Activated naive CD4-positive, alpha-beta T cell treated with anti-CD3 and anti-CD28 coated beads for 36 hours (primary cell): ENCODE measurements at places on chromosomes 11 and 22.
A peak's percentile ranks its signal among the peaks of the same experiment; 100 is the strongest.

GRCh38 chr11:77510851-77511250, 37.0 kb upstream of the PAK1 start:
- no peak for DNase-seq

- DNase-seq, result no peak
Observed at GRCh38 chr22:45093609-45094008, 70.1 kb upstream of the NUP50 start.

- no peak for DNase-seq
Observed at GRCh38 chr11:95575517-95575916, 214.1 kb downstream of the FAM76B start.

- no peak for DNase-seq
Observed at GRCh38 chr11:95086836-95087570, 2.6 kb upstream of the ENDOD1 start.

DNA sequence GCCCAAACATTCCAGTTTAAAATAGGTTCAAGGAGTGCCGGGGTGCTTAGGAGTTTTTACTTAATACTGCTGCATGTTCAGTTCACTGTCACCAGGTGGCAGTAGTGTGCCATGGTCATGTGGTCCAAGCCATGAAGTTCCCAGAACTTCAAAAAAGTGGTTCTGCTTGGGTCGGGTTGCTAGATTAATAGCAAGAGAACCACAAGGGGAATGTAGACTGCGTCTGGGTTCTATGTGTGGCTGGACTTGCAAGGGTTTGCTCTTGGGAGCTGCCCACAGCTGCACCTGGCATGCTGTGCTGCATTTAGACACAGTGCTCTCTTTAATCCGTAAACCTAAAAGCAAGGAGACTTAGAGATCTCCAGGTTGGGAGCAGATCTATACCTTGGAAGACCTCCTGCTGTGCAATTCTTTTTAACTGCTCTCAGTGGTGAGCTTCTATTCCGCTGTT, 6.5 kb upstream of the SPON1 start:
- DNase-seq, result peak; percentile 71

GRCh38 chr11:118139578-118139977, 13.0 kb downstream of the SCN4B start:
- DNase-seq, result no peak

DNA sequence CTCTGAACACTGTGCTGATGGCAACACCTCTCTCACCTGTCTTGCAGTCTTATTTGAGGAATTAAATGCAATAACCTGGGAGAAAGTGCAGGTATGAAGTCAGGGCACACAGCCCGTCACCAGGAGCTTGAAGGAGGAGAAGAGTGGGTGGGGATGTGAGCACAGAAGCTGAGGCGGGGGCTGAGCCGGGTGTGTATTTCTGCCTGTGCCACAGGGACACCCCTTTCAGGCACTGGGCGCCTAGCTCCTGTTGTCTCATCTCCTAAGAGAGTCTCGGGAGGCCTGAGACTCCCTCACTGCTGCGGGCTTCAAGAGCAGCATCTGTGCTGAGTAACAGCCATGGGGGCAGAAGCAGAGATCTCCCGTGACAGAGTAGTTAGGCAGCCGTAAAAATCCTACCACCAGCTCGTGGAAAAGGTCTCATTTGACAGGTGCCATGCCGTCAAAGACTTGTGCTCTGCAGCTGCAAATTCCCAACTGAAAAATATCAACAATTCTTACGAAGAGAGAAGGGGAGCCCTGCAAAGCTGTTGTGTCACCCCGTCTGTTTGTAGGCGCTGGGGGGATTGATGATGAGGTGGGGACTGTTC, 26.8 kb downstream of the PARVB start:
- DNase-seq, result no peak

DNA sequence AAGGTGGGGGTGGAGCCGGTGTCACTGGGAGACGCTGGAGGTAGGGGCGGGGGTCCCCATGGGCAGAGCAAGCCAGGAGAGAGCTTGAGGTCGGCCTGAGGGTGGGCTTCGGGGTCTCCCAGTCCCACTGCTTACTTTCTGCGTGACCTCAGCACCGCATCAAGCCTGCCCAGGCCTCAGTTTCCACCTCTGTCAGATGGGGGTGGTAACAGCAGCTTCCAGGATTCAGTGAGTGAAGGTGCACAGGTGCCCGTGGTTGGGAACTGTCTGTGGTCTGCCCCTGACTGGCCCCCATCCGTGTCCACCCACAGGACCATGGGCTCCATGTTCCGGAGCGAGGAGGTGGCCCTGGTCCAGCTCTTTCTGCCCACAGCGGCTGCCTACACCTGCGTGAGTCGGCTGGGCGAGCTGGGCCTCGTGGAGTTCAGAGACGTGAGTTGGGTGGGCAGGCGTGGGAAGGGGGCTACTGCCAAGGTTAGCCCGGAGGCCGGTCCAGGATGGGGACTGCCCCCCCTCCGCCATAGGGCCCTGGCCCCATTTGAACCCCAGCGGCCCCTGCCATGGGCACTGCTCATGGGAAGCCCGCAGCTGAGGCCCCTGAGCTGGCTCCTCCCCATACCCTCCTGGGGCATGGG, 2.2 kb downstream of the TCIRG1 start:
- DNase-seq, result no peak

DNA sequence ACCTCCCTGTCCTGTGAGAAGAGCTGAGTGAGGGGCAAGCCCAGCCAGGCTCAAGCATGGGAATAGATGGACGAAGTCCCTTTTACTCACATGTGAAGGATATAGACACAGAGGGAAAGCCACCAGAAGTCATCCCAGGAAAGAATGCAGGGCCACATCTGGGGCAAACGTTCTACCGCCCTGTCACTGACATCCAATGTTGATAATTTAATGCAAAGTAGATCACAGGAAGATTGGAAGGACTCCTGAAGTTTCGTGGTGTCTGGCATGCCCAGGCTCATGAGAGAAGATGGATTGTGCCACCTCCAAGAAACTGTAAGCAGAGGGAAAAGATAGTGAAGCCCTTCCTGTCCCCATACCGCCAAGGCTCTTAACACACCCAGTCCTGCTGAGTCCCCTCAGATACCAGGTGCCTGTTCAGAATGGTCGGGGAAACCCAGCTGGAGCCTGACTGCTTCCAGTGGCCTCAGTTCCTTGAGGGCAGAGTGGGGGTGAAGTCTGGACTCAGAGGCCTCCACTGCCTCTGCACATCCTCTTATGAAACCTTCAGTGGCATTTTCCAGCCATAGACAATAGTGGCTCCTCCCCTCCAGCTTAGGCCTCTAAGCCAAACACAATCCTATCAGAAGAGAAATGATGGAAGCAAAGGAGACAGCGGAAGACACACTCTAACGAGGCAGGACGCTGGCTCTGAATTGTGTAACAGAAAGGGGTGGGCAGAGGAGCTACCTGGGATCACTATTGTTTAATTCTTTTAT, 7.5 kb upstream of the STK33 start:
- DNase-seq, result no peak

- DNase-seq, result no peak
Observed at GRCh38 chr11:43988040-43988817, 45.8 kb downstream of the C11orf96 start.

DNA sequence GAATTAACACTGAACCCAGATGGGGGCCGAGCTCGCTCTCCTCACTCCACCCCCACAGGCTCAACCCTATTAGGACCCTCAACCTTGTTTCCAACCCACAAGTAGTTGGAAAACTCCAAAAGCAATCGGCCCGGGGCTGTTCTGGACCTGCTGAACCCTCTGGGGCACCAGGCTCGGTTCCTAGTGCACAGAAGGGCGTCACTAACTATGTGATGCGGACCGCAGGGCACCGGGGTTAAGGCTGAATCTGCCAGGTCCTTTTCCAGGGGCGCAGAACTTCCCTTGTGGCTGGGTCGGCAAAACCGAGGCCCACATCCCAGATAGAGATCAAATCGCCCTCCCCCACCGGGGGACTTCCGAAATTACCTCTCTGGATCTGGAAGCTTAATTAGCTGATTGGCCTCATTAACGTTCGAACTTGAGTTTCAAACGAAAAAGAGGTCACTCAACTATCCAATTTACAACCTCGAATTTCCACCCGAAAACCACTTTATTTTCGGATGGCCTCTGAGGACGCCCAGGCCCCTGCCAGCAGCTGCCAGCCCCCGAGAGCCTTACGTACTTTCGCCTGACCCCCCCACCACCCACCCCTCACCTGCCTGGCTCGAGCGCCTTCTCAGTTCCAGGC, 1.7 kb downstream of the SHANK2 start:
- DNase-seq, result no peak

DNA sequence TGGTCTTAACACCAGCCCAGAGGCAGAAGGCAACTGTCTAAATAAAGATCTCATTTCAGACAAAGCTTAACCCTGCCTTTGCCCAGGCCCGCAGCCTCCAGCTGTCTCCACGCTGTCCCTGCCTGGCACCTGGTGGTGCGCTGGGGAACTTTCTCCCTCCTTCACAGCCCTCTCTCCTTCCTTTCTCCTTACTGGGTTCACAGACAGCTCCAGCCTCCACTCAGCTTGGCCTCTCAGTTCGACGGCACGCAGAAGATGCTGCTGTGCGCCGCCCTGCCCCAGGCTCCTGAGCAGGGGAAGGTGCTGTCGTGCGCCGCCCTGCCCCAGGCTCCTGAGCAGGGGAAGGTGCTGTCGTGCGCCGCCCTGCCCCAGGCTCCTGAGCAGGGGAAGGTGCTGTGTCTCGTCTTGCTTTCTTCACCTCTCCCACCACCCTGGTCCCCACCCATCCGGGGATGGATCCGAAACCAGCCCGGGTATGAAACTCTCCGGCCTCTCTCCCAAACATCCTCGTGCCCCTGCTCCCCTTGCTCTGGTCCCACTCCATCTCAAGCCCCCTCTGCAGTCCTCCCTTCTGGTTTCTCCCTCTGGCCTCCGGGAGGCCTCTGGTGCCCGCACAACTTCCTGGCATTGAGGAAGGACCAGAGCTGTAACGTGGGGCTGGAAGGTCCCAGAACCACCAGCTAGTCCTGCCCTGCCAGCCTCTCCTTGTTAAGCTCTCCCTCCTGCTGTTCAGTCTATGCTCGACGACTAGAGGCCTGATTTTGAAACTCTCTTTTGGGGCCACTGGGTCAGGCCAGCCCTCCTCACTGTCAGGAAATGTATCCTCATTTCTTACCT, 22.9 kb upstream of the JAM3 start:
- DNase-seq, result peak; percentile 51

GRCh38 chr11:60719391-60719790, 5.1 kb upstream of the MS4A18 start:
- DNase-seq, result no peak

DNA sequence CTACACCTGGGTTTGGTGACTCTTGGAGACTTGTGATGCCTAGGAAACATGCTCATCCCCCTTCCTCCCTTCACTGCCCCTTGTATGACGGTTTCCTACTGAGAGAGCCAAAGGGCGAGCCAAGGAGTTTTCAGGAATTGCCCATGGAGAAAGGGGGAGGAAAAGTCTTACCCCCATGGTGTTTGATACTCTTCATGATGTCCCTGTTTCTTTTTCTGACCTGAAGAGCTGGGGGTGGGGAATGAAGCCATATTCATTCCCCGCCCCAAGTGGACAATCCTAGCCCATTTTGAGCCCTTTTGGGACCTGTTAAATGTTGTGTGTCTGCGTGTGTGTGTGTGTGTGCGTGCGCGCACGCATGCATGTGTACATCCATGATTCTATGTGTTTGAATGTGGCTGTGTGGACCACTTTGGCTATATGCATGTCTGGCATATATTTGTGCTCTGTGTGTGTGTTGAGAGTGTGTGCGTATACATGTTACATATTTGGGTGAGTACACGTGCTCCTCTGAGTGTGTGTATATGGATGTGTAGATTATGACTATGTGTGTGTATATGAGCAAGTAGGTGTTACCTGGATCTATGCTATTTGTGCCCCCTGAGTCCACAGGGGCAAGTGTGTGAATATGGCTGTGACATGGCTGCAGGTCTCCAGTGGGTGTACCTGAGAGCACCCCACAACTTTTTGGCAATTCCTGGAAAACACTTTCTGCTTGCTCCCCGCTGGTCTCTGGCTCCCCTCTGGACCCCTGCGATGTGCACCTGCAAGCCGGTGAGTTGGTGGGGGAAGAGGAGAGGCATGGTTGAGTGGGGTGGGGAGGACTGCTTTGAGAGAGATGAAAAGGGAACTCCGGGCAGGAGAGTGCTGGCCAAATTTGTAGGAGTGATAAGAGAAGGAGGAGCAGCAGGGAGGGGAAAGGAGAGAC, 24.6 kb downstream of the OTOG start:
- DNase-seq, result no peak
